ENCODE measurements at places on chromosomes 3 and 15. TPM values are rescaled to one million over a fixed set of nuclear protein-coding genes. Genes with fewer than 3 reads are reported as not detected.

GREM1 gene
- total RNA-seq: 31.9 TPM

GOLGA8A gene
- total RNA-seq: 18.8 TPM

PLCB2 gene
- total RNA-seq: 9.8 TPM

ALDH1A3 gene
- total RNA-seq: 46.1 TPM

MTMR10 gene
- 30.2 TPM for total RNA-seq

MCF2L2 gene
- 3.3 TPM for total RNA-seq
